ENCODE measurements at places on chromosomes 13 and 19.
A peak's percentile ranks its signal among the peaks of the same experiment; 100 is the strongest.

DNA sequence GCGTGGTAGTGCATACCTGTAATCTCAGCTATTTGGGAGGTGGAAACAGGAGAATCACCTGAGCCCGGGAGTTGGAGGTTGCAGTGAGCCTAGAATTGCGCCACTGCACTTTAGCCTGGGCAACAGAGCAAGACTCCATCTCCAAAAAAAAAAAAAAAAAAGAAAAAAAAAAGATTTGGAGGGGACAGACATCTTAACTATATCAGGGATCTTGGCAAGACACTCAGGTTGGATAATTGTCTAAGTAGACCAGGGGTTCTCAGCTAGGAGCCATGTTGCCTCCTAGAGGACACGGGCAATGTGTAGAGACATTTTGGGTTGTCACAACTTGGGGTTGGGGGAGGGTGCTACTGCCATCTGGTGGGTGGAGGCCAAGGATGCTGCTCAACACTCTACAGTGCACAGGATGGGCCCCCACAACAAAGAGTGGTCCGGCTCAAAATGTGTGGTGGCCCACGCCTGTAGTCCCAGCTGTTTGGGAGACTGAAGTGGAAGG is 1.9 kb upstream of the ZNF580 start:
- peak; percentile 63 for DNase-seq

DNA sequence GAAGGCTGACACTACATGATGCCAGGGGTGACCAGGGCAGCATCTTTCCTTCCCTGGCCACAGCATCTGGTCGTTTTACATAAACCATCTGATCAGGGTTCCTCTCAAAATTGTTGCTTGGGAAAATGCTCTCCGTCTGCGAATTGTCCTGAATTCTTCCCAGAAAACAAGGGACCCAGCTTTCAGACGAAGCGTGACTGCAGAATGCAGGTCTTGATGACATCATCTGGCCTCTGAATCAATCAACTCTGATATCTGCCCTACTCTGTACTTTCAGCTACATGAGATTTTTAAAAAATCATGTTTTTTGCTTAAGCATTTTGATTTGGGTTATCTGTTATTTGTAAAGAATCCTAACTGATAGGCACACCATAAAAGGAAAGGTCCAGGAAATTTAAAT is 246.6 kb upstream of the IRS2 start:
- DNase-seq = no peak

DNA sequence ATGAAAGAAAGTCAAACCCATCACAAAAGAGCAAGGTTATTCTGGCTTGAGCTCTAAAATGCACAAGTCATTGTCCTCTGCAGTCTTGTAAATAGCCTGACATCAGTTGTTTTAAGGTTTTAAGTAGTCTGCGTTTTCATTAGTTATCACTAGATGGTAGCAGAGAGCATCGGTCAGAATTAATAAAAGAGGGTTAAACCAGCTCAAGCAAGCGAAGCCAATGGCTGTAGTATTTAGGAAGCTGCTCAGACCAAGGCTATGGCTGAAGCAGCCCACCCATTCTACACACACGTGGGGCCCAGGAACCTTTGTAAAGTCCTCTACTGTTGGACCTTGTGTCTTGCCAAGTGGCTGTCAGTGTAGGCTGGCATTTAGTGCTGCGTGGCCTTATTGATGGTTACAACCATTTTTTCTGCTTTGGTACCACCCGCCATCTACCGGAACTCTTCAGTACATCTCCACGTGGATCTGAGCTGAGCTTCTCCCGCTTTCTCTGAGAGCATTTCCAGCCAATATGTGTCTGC is 13.3 kb upstream of the ZNF57 start:
- DNase-seq = peak; percentile 76

DNA sequence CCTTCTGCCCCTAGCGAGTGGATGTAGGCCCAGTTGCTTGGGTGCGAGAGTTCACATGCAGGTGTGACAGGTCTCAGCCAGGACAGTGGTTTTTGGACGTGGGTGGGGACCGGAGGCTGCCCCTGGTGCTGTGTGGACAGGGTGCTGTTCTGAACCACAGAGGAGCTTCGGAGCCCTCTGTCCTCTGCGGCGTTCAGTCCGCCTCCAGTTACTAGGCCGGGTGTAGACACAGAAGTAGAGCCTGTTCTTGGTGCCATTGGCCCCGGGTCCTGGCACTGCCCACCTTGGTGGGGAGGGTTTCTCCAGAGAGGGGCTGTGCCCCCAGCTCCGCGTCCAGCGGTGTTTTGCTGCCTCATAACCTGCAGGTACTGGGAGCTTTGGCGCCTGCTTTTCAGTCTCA is 52.4 kb downstream of the MCF2L start:
- DNase-seq = no peak

DNA sequence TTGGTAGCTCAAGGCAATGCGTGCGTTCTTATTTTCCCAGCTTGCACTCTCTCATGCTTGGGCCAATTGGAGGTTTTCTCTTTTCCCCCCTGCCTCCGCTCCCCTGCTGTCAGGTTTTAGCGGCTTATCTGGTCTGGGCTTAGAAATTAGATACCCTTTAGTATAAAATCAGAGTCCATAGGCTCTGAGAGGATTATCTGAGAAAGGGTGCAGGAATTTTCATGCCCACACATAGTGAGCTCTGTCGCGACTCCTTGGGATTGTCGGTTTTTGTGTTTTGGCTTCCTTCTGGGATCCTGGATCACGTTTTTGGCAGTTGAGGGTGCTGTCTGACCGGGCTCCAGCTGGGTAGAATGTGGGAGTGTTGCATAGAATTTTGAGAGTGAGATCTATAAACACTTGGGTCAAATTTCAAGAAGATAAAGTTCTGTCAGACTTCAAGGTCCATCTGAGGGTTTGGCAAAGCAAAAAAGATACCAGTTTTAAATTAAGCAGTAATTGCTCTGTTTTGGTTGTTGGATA is 12.4 kb downstream of the CHAF1A start:
- DNase-seq = no peak
